ENCODE measurements at places on chromosomes 6 and 20.
A peak's percentile ranks its signal among the peaks of the same experiment; 100 is the strongest.

DNA sequence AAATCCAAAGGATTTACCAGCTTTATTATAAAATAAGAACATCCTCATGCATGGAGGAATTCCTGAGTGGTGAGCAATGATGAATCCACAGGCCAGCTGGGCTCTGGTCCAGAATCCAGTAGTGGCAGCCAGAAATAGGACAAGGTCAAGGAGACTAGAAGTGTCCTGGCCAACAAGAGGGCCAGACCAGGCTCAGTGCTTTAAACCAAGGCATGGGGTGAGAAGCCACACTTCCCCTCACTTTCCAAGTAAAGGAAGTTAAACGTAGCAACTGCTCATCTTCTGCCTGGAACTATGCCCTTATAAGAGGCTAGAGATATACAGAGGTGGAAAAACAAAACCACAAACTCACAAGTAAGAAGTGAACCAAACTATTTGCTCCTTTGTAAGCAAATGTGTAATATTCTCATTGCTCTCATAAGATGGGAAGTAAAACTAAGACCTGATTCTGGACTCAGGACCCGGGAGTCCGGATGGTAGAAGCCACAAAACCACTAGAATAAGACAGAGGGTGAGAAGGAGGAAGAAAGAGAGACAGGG, 253.2 kb downstream of the UST start:
- peak; percentile 53 for DNase-seq

DNA sequence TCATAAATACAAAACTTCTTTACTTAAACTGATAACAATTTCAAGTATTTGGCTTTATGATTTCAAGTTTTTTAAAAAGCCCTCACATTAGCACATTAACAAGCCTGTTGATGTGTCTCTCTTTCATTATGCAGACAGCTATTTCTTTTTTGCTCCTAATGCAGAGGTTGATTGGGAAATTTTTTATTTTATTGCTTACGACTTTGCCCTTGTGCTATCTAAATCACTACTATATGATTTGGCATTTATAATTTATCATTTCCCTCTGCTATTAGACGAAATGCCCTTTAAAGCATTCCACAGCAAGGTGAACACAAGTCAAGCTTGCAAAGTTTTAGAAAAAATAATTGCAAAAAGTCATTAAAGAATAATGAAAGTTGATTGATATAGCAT, 54.5 kb upstream of the REV3L start:
- DNase-seq, result no peak

DNA sequence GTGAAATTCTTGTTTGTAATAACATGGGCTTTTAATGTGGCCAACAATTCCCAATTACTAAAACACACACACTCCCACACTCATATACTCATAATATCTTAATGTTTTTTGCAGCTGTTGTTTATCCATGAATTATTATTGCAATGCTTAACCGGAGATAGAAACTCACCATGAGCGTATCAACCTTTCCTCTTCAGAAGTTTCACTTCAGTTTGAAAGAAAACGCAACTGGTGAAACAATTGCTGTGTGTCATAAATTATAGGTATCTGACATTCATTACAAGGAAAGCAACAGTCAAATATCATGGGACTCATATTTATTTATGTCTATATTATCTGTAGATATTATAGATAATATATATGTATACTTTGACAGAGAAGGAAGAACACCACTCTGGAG, 104.1 kb downstream of the HDGFL1 start:
- no peak for DNase-seq

DNA sequence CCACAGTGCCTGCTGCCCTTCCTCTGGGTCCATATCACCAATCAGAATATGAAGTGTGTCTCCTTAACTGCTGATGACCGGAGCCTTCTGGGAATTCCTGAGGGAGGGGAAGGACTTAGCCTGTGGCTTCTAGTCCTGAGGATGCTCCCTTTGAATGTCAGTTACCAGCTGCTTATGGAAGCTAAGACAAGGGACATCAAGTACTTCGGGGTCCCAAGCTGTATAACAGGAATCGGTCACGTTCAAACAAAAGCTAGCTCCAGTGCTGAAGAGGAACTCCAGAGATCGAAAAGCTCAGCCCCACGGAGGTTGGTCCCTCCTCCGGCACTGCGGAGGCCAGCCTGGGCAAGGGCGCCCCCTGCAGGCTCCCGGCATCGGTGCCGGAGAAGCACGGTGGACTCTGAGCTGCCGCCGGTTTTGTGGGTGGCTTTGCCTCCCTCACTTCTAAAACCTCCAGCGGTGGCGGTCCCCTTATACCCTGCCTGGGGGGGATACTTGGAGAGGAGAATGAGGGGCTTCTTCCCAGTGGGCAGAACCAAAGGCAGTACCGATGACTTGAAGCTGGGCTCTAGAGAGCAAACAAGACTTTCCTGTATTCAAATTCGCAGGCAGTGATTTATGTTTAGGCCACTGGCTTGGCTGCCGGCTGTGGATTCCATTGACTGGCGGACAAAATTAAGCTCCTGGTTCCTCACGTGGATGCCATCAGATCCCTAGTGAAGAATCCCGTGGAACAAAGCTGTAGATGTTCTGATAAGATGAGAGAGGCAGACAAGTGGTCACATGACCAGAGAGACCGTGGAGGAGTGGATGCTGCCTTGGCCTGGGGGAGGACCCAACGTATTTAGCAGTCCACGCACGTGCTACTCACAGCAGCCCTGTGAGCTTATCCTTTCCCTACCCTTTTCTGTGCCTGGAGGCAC, 16.2 kb upstream of the UBR2 start:
- peak; percentile 93 for DNase-seq

DNA sequence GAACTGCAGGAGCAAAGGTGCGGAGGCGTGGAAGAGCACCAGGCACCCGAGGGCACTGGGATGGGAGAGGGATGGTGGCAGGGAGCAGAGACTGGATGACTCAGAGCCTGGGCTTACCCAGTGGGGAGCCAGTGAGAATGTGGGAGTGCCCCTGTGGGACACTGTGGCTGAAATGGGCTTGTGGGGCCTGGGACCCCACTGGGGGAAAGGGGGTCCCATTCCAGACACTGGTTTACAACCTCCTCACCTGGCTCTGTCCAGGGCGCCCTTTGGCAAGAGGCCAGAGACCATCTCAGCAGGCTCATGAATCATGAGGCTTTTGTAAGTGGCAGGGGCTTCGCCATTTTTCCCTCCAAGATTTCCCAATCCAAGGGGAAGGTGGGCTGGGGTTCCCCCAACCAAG, 124.0 kb upstream of the MAFB start:
- DNase-seq, result no peak

GRCh38 chr6:148385379-148385778, 42.7 kb downstream of the SASH1 start:
- DNase-seq, result no peak

DNA sequence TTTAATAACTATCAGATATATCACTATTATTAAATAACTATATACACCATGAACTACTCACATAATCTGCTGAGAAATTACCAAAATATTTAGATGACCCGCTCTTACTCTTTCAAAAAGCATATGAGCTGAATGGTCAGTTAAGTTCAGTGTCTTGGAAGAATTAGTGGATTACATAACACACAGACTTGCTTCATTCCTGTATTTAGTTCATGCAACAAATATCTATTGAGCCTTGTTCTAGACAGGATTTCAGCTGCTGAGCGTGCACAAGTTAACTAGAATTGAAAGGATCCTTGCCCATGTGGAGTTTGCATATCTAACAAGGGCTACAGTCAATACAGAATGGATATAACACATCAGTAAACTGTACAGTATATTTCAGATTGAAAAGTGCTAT, 566.2 kb downstream of the CBLN4 start:
- no peak for DNase-seq

DNA sequence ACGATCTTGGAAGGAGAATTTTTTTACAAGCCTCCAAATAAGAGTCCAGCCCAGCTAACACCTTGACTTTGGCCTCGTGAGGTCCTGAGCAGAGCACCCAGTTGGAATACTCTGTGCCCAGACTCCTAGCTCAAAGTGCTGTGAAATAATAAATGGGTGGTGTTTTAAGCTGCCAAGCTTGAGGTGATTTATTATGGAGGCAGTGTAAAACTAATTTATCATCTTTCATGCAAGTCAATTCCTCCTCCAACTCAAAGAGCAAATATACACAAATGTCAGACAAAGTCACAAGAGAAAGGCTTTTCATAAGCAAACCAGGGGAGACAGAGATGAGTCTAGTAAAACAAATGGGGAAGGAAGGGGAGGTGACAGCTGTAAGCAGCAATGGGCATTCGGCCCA, 12.7 kb downstream of the ABT1 start:
- DNase-seq, result no peak

DNA sequence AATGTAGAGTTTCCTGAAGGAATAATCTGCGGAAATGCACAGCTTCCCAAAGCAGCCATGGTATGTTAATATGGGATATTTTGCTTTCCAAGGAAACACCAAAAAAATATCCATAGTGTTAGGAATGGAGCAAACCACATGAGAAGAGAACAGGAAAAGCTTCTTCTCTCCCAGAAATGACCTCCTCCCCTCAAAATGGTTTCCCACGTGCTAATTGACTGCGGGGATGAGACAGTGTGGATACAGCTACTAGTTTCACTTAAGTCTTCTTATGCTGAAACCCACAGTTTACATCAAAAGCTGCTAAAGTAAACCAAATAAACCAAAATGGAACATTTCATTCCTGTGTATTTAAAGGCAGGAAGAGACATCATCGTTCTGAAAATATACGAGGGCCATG, 69.4 kb downstream of the FYN start:
- DNase-seq, result no peak

All from hematopoietic multipotent progenitor cell treated with erythropoietin and hydrocortisone succinate and interleukin-3 and kit ligand, for 4 days (in vitro differentiated cells).